Activated CD4-positive, alpha-beta T cell treated with anti-CD3 and anti-CD28 coated beads, Interleukin-2, amount 50 U/mL, for 1 hour (primary cell): ENCODE measurements at places on chromosomes 2 and 18.

DNA sequence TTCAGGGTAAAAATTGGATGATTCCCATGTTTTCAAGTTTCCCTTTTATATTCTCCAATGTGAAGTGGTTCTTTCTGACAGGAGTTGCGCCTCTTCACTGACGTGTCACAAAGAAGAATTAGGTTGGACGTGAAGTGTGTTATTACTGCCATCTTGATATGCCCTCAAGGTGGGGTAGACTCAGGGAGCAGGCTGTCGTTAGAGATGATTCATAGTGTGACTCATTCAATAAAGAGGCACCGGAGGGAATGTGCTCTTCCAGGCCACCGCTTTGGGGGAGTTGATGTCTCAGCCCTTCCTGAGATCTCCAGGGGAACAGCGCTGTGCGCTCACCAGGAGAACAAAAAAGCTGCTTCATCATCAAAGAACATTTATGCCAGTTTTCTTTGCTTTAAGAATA is 3.6 kb upstream of the DGKD start:
- peak; percentile 10 for DNase-seq

GRCh38 chr18:5890331-5891183 is 4.8 kb downstream of the TMEM200C start:
- DNase-seq = peak; percentile 13

- DNase-seq = no peak
Observed at GRCh38 chr2:180058993-180059392, 51.9 kb upstream of the CWC22 start.

DNA sequence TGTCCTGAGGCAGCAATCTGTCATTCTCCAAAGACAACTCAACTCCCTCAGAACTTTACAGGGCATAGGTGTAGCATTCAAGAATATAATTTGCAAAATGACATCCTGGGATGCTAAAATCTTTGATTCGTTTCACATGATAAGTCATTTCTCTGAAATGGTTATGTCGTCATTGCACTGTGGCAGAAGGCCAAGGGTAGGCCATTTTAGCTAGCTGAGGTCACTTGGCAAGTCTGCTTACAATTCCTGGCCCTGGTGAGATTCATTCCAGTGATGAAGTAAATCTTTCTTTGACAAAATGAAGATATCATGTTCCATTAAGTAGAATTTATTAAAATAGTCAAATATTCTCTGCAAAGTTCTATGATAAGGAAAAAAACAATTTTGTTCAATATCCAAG is 1410.3 kb upstream of the LRRTM1 start:
- no peak for DNase-seq

GRCh38 chr2:85278361-85278760 is 49.4 kb downstream of the TGOLN2 start:
- no peak for DNase-seq

GRCh38 chr2:231187736-231188505 is 10.5 kb upstream of the ARMC9 start:
- no peak for DNase-seq

DNA sequence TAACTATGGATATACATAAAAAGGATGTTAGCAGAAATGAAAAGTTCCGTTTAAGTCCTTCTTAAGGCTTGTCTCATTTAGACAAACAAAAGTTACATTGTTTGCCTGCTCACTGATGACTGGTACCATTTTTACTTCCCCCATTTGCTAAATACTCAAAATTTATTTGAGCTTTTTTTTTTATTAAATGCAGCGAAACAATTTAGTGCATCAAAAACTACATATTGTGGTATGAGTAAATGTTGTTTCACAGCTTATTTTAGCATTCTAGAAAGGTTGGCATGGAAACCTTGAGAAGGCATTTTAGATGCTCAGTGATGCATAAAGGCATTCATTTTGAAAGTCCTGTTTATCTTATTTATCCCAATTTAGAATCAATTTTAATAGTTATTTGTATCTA is 100.0 kb downstream of the MAP2 start:
- no peak for DNase-seq

DNA sequence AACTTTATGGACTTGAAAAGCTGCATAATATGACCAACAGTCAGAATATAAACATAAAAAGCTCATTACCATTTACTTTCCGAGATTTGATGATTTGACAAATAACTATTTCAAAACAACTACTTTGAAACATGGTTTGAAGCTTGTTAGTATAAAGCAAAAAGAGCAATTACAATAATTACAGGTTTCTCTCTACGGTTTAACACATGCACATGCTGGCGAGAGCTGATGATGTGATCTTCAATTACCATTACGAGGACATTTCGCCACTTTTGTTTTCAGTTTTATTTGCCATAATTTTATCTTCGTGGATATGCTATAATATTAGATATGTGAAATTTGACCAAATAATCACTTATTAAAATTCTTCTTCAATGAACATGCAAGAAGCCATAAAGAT is 270.1 kb downstream of the TCF4 start:
- DNase-seq = no peak

DNA sequence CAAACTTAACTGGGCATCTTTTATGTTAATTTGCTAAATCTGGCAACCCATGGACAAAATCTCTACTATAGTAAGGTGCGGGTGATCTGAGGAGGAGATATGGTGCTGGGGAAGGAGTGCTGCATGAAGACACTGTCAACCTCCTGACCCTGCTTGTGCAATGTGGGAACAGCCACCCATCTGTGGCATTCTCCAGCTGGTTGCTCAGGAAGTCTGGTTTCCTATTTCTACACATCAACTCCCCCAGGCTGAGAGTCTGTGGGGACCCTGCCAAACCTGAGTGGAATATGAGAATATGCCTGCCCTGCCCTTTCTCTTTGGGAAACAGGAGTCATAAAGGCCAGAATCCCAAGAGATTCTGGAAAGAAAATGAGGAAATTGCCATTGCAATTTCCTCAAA is 60.1 kb upstream of the PAX3 start:
- DNase-seq = no peak
